ENCODE measurements at places on chromosomes 3 and 15.
A peak's percentile ranks its signal among the peaks of the same experiment; 100 is the strongest.

DNA sequence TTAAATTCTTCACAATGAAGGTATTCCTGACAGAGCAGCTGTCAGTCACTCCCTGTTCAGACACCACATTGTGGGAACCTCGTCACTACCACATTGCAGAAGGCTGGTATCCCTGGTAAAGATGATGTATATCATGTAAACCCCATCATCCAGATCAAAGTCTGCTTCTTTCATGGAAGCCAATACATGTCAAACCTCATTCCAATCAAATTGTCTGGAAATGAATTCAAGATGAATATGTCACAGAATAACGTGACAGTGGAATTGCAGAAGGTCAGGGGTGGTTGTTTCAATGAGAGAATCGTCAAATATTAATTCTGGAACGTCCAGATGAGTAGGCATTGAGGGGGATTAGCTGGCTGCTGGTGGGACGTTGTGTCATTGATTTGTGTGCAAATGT, 4.2 kb downstream of the ZIC4 start:
- no peak for DNase-seq

- no peak for DNase-seq
These were observed 54.7 kb upstream of the GK5 start for GRCh38 chr3:142279965-142280590.

GRCh38 chr3:12991861-12992281, 81.4 kb downstream of the IQSEC1 start:
- DNase-seq, result no peak

- no peak for DNase-seq
These were observed 29.2 kb downstream of the MYLK start for GRCh38 chr3:123854905-123855304.

DNA sequence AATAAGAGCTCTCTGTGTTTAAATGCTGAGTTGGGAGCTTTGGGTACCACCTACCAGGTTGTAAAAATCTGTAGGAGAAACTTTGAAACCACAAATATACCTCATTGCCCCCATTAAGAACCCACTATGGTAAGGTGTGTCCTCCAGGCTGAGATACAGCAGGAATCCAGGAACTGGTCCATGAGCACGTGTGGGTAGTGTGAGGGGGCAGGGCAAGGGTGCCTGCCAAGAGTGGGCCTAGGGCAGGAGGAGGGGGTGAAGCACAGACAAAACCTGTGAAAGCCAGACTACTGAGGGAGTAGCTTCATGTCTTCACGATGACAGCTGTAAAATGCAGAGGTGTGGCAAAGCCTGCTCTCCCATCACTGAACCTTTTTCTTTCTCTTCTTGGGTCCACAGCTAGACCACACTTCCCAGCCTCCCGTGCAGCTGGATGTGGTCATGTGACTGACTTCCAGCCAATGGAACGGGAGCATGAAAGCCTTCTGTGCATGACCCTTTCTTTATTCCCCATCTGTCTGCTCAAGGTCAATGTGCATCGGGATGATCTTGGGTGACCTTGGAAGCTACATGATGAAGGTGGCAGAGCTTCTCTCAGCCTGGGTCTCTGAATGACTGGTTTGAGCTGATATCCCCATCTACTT, 51.1 kb upstream of the POMGNT2 start:
- no peak for DNase-seq

GRCh38 chr3:146221276-146221675, 29.6 kb downstream of the PLSCR4 start:
- DNase-seq, result no peak

- no peak for DNase-seq
These were observed 136.8 kb downstream of the TBL1XR1 start for GRCh38 chr3:177060492-177060891.

DNA sequence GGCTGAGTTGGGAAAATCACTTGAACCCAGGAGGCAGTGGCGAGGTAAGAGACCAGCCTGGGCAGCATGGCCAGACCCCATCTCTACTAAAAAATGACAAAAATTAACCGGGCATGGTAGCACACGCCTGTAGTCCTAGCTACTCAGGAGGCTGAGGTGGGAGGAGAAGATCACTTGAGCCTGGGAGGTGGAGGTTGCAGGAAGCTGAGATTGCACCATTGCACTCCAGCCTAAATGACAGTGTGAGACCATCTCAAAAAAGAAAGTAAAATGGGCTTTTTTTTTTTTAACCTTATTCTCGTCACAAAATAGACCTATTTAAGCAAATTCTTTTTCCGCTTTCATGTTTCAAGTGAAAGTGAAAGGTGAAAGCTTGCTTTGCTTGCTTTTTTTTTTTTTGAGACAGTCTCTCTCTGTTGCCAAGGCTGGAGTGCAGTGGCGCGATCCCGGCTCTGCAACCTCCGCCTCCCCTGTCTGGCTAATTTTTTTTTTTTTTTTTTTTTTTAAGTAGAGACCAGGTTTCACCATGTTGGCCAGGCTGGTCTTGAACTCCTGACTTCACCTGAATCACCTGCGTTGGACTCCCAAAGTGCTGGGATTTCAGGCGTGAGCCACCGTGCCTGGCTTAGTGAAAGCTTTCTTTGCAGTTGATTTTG, 3.6 kb downstream of the PDIA3 start:
- peak; percentile 35 for DNase-seq

- DNase-seq, result no peak
These were observed 7.2 kb downstream of the TMOD2 start for GRCh38 chr15:51758645-51759044.

- no peak for DNase-seq
These were observed 124.1 kb downstream of the TJP1 start for GRCh38 chr15:29698030-29698701.

GRCh38 chr3:197540961-197541377, 14.8 kb downstream of the BDH1 start:
- DNase-seq, result no peak

GRCh38 chr3:175007306-175007705, 148.2 kb downstream of the NAALADL2 start:
- no peak for DNase-seq

DNA sequence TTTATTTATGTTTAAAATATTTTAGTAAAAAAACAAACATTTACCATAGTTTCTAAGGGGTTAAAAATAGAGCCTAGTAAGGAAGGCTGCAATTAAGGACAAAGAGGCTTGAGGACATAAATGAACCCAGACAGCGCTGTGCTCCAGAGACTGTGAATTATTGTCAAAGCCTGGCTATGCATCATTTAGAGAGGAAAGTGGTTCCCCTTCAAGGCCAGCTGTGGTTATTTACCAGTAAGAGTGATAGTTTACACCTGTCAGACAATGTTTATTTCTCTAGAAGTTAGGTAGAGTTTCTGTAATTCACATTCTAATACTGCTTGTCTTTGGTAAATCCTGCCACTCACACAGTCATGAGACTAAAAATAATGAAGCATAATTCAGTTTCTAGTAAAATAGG, 32.4 kb upstream of the PIK3R4 start:
- no peak for DNase-seq

All from T-helper 1 cell (primary cell).